ENCODE measurements at places on chromosomes 11 and 22. TPM values are rescaled to one million over a fixed set of nuclear protein-coding genes. Genes with fewer than 3 reads are reported as not detected.

DNA sequence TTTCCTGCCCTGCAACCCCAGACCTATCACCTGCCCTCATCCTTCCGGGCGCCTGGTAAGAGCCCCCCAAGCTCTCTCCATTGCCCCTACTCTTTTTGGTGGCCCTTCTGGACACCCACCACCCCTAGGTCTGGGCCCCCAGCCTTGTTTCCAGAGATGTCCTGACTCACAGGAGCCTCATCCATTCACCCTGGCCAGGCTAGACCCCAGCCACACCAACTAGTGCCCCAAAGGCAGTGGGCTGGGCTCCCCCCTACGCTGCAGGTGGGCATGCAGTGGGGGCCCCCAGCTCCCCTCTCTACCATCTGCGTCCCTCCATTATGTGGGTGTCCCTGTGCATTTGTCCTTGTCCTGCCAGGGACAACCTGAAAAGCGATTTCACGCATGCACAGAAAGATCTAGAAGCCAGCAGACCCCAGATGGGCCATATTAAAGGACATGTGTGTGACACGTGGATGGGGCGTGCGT lies 1.4 kb downstream of the MRGPRF start:
- DNase-seq = no peak

GRCh38 chr11:68948496-68948895 lies 32.3 kb downstream of the MRGPRD start:
- DNase-seq = no peak

DNA sequence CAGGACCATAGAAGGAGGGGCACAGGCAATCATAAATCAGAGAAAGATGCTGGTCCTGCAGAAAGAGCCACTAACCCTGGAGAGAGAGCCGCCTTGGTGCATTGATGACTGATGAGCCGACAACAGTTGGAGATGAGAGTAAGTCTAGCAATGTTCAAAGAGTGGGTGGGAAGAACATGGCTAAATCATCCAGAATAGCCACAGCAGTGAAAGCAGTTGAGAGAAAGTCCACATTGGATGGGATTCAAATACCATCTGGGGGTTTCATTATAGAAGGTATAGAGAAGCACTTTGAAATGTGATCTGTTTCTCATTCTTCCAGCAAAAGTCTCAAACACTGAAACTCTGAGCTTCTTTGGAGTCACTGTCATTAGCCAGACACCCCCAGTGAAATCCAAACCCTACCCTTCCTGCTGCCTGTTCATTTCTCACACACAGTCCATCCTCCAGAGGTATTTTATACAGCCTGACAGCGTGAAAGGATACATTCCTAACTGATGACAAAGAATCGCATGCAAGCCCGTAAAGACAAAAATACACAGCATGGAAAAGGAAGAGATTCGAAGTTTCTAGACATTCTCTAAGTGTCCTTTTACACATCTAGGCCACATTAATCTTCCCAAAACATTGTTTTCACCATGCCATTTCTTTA lies 303.1 kb upstream of the MPPED2 start:
- DNase-seq = no peak

DNA sequence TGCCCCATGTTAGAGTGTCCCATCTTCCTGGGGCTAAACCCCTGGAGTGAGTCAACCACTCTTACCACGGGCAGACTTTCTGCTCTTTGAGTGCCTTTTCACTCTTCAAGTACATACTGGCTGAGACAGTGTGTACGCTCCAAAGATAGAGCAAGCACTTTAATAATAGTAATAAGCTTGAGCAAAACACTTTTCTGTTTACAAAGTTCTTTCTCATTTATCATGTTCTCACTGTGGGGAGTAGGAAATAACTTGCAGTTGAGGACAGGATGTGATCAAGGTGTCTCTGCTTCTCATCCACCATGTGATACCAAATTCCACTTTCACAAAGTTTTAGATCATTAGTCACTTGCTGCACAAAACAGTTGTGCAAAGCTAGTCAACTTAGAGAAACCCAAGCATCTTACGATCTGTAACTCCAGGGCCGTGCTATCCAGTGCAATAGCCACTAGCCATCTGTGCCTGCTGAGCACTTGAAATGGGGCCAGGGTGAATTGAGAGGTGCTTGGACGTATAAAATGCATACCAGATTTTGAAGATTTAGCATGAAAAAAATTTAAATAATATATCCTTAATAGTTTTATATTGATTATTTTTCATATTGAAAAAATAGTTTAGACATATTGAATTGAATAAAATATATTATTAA lies 135.3 kb downstream of the KIF18A start:
- no peak for DNase-seq

DNA sequence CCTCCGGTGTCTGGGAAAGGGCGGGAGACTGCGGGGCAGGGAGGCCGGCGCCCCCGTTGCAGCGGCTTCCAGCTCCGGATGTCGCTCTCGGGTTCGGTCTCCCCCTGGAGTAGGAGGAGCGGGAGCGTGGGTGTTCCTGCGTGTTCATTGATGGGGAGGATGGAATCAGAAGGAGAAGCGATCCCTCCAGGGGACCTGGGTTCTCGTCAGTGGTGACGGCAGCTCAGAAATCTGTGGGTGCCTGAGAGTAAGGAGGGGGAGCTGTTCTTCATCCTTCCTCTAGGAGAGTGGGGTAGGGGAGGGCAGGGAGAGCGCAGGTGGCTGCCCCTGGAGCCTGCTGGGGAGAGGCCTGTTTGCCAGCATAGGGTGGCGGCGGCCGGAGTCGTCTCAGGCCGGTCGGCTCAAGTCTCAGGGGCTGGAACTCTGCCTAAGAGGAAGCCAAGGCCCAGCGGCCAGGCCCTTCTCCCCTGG lies 1.1 kb downstream of the UBASH3B start:
- no peak for DNase-seq

DNA sequence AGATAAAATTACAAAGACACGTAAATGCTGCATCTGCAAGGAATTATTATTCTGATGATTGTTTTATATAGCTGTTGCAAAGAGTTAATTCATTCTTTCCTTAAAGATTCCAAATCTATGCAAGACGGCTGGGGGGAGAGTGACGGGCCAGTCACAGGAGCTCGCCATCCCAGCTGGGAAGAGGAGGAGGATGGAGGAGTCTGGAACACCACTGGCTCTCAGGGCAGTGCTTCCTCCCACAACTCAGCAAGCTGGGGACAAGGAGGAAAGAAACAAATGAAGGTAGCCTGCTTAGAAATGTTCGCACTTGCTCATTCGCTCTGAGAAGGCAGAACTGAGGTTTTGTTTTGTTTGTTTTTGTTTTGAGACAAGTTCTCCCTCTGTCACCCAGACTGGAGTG lies 73.0 kb upstream of the ADSL start:
- DNase-seq = no peak

- no peak for DNase-seq
These were observed 44.0 kb downstream of the SOX6 start for GRCh38 chr11:16312233-16312765.

GRCh38 chr11:46977038-46977813 lies 40.7 kb downstream of the CSTPP1 start:
- no peak for DNase-seq

- DNase-seq = no peak
These were observed 53.3 kb downstream of the NCAM1 start for GRCh38 chr11:113014262-113015097.

The APOA1 gene
- polyA plus RNA-seq = 94.7 TPM

The RFPL3 gene
- polyA plus RNA-seq = 0.18 TPM

All from renal cortex interstitium (tissue), 15 donors.